ENCODE measurements at places on chromosomes 13 and 19. TPM values are rescaled to one million over a fixed set of nuclear protein-coding genes. Genes with fewer than 3 reads are reported as not detected.

Gene KLK12
- not detected for total RNA-seq

Gene SBK3
- not detected for total RNA-seq

Gene IGLON5
- total RNA-seq, result 0.32 TPM

Gene PTGIR
- total RNA-seq, result 1.3 TPM

Gene TMEM145
- 1.6 TPM for total RNA-seq

Gene BRSK1
- 6.3 TPM for total RNA-seq

Gene SLC17A7
- total RNA-seq, result 0.40 TPM

Gene AMH
- total RNA-seq, result 6.1 TPM

DNA sequence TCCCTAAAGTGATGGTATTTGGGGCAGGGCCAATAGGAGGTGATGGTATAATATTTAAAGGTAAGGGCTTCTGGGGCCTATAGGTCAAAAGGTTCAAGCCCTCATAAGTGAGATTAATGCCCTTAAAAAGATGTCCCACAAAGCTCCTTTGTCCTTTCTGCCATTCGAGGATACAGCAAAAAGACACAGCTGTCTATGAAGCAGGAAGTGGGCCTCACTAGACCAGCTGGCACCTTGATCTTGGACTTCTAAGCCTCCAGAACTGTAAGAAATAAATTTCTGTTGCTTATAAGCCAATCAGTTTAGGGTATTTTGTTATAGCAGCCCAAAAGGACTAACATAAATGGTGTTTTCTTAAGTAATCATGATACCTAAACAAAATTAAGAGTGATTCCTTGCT lies 27.2 kb upstream of the POU4F1 start:
- no peak for ATAC-seq

DNA sequence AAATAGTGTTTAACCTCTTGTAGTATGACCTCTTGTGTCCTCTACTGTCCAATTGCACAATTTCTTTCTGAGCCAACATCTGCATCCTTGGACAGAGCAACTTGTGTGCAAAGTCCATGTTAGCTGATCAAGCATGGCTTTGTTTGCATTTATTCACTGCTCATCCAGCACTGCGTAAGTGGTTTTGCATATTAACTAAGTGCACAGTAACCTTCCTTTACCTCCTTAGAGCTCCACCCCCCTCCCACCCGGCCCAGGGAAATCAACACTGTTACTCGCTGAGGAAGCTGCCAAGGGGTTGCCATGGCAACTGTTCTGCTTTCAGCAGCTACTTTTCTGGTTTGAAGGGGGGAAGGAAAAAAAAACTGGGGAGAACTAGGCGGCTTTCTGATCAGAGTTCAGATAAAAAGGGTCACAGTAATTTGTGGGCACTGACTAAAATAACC lies 153.5 kb upstream of the KLF12 start:
- ATAC-seq, result peak; percentile 59

- ATAC-seq, result no peak
Observed at GRCh38 chr19:399370-399769, 9.6 kb downstream of the C2CD4C start.

DNA sequence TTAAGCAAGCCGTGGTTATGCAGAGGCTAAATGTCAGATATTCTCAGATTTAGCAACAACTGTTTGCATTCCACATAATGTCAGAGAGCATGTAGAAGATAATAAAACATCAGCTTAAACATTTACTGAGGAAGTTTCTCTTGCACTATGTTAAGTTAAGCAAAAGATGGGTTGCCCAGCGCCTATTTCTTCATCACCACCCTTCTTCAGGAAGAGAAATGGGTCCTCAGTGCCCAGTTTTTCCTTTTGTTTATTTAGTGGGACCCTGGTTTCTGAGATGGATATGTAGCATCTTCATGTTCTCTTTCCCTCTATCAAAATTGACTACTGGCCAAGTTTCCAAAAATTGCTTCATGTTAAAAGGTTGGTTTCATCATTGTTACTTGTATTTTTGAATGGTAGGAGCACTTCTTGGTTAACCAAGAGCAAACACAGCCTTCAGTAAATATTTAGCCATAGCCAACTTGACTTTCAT lies 356.8 kb downstream of the RFC3 start:
- no peak for ATAC-seq

- no peak for ATAC-seq
Observed at GRCh38 chr13:23506071-23506806, 64.0 kb upstream of the TNFRSF19 start.

DNA sequence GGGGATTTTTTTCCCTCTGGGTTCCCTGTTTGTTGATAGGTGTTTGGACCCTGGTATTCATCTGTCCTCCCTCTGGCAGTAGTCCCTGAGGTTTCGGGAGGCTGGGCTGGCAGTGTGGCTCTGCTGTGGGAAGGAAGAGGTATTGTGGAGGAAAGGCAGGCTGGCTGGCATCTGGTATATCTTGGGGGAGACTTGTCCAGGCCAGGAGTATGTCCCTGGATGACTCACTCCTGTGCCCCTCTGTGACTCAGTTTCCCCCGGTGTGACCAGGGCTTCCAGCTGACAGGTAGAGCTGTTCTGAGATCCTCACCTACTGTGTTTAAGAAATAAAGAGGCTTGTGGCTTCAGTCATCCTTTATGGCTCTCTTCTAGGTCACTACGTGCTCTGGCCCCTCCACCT lies 14.2 kb upstream of the ZNF492 start:
- ATAC-seq, result no peak

- no peak for ATAC-seq
Observed at GRCh38 chr19:46659151-46660007, 1.6 kb downstream of the DACT3 start.

- ATAC-seq, result no peak
Observed at GRCh38 chr13:37216331-37216730, 110.9 kb upstream of the CSNK1A1L start.

- ATAC-seq, result no peak
Observed at GRCh38 chr13:114072421-114072820, 60.0 kb downstream of the RASA3 start.

DNA sequence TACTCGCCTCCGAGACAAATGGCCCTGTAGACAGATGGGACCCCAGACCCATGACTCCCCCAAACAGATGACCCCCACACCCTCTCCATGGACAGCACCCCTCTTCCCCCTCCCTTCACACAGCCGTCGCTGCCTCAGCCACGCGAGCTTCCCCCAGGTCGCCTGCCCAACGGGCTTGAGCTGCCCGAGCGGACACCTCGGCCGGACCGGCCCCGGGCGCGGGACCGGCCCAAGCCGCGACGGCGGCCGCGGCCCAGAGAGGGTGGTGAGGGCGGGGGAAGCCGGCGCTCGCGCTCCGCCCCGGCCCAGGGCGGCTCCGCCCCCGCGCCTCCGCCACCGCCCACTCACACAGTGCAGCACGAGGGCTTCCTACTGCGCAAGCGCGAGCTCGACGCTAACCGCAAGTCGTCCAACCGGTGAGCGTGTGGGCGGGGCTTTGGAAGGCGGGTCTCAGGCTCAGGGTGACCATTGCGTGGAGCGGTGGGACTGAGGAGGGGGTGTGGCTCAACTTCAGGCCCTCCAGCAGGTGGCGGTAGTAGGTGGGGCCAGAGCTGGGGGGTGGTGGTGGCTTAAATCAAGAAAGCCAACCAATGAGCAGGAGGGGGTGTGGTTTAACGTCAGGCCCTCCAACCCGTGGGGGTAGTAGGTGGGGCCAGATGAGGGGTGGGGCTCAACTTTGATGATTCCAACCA lies 6.2 kb upstream of the SHKBP1 start:
- ATAC-seq, result peak; percentile 94

GRCh38 chr13:45219123-45219891 lies 18.5 kb upstream of the KCTD4 start:
- ATAC-seq, result no peak

All from activated T-helper 17 cell treated with anti-CD3 and anti-CD28 coated beads, Interleukin-2, amount 50 U/mL, for 72 hours (primary cell).